Heart right ventricle (tissue), 16 donors: ENCODE measurements at places on chromosomes 16 and 17. TPM values are rescaled to one million over a fixed set of nuclear protein-coding genes. Genes with fewer than 3 reads are reported as not detected.

DNA sequence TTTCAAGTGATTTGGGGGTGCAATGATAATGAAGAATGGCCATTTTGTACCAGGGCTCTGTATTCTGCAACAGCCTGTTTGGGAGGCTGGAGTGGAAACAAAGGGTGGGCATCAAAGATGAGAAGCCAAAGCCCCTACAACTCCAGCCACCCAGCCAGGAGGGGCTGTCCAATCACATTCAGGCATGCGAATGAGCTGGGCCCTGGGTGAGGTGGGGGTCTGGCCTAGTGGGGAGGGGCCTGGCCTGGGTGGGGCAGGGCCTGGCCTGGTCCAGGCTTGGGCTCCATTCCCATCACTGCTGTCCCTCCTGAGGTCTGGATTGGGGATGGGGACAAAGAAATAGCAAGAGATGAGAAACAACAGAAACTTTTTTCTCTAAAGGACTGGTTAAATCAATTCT lies 6.4 kb downstream of the AOC3 start:
- DNase-seq = no peak
- no peaks in the 10 kb centered on the region for H3K27me3 ChIP-seq
- no peaks in the 10 kb centered on the region for H3K4me1 ChIP-seq

DNA sequence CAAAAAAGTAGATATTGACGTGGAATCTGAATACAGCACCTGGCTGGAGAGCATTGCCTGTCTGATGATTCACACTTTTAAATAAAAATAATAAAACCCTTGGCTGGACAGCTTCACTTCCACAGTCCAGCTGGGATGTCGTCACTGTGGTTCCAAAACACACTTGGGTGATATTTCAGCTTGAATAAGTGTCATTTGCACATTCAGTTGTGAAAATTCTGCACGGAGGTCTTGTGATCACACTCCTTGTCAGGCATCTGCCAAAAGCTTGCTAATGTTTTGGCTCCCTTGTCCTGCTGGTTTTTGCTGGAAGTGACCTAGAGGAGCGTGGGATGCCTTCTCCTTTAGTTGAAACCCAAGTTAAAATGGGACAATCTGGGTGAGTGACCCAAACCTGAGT lies 60.7 kb downstream of the PCTP start:
- peak; percentile 32 for DNase-seq
- H3K27me3 ChIP-seq = no peaks in the 10 kb centered on the region

Gene PLA2G10
- total RNA-seq = not detected

Gene KRTAP4-1
- total RNA-seq = not detected

Gene RHBDL3
- total RNA-seq = 0.14 TPM

DNA sequence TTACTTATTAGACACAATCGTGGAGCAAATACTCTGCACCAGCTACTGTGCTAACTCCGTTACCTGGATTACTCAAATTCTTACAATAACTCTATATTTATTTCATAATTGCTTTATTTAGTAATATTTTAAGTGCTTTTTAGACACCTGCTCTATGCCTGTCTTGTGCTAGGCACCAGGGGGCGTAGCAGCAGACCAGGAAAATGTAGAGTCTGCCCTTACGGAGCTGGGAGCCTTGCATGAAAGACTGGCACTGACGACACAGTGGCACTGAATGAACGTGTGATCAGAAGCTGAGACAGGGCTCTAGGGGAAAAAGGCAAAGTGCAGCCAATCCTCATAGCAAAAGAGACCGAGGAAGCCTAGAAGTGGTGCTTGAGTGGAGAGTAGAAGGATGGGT lies 486.5 kb downstream of the CDH13 start:
- DNase-seq = no peak
- no peak overlapping the region for H3K4me3 ChIP-seq
- H3K27me3 ChIP-seq = no peaks in the 10 kb centered on the region
- H3K4me1 ChIP-seq = no peaks in the 10 kb centered on the region
- no peaks in the 10 kb centered on the region for H3K36me3 ChIP-seq
- no peak overlapping the region for H3K27ac ChIP-seq

Gene AIPL1
- total RNA-seq = not detected

Gene NOXO1
- not detected for total RNA-seq

- H3K27ac ChIP-seq = peak overlapping the region; percentile 70
- H3K36me3 ChIP-seq = no peaks in the 10 kb centered on the region
- DNase-seq = peak; percentile 86
- no peak overlapping the region for H3K4me3 ChIP-seq
Observed at GRCh38 chr16:53041320-53042051, 11.2 kb downstream of the CHD9NB start.

DNA sequence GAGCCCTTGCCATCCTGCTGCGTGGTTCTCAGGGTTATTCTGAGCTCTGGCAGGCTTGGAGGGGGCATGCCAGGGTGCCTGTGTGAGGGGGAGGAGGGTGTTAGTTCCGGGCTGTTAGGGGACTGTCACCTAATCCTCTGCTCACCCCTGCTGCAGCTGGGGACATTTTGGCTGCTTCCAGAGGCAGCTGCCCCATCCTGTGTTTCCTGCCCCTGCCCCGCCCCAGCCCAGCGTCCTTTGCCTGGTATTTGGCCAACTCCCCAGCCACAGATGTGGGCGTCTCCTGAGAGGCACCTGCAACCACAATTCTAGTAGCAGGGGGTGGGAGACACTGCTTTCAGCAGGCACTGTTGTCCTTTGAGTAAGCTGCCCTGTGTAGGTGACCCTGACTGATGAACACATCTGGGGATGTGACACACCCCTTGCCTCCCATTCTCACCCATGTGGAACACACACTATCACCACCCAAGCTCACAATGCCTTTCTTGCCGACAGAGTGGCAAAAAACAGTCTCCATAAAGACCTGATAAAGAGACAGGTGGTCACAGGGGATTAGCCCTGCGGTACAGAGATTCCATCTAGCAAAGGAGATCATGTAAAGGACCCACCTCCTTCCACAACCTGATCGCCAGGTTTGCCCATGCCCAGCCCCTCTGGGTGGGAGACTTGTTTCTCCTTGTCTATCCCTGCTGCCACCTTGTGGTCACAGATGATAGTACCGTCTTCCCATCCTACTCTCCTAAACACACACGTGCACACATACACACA lies at the start of gene CHRNE:
Gene CHRNE (minus strand): TSS at position 48 of the 768 bp plus-strand sequence. CDS start 35 bp downstream, at position 13.
- peaks cover 25% of the 10 kb centered on the region for H3K27me3 ChIP-seq
- H3K4me1 ChIP-seq = peaks cover 21% of the 10 kb centered on the region

DNA sequence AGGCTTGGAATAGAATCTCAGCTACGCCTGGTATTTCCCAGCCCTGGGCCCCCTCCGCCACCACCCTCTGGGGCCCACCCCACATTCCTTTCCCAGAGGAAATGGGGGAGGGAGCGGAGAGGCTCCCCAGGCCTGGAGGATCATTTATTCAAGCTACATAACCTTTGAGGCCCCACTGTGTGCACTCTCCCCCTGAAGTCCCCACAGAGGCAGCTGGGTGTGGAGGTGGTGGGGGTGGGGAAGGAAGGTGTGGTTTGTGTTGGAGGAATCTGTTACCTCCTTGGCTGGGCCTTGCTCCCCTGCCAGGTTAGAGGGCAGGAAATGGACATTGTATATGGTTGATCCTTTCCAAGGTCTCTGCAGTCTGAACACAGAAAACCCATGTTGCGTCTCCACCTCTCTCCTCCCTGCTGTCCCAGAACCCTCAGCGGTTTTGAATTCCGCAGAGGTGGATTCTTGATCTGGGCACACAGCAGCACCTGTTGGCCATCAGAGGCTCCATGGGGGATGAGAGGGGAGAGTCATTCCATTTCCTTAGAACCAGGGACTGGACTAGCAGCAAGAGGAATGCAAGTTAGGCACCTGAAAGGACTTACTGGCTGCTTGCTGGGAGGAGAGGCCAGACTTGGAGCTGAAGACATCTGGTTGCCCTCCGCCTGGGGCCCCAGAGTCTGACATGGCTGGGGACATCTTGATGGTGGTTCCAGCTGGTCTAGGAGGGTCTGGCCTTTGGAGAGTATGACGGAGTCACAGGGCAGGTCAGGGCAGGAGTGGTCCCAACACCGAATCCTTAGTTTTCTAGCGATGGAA lies 23.0 kb downstream of the ARHGAP23 start:
- H3K27ac ChIP-seq = peak overlapping the region; percentile 83
- H3K36me3 ChIP-seq = no peaks in the 10 kb centered on the region
- H3K4me3 ChIP-seq = peak overlapping the region; percentile 35
- peaks cover 70% of the 10 kb centered on the region for H3K4me1 ChIP-seq
- no peaks in the 10 kb centered on the region for H3K27me3 ChIP-seq
- DNase-seq = peak; percentile 75

Gene TAC4
- total RNA-seq = 0.94 TPM

Gene MSLN
- total RNA-seq = not detected

DNA sequence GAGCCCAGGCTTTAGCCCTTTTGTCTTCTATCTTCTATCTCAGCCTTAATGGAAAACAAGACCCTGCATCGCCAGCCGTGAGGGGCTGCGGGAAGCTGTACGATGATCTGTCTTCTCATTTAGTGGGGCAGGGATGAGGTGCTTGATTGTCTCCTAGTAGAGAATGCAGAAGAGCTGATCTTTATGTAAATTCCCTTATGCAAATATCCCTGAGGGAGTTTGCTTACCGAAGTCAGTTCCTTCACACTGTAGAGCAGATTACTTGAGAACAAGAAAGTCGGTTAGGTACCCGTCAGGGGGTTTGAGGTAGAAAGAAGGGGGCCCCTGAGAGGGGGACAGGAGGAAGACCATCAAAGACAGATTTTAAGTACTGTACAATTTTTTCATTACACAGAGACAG lies 66.2 kb downstream of the IRF8 start:
- no peak overlapping the region for H3K4me3 ChIP-seq
- H3K27ac ChIP-seq = no peak overlapping the region
- H3K4me1 ChIP-seq = peaks cover 6% of the 10 kb centered on the region
- no peaks in the 10 kb centered on the region for H3K36me3 ChIP-seq
- no peak for DNase-seq
- peaks cover 16% of the 10 kb centered on the region for H3K27me3 ChIP-seq

DNA sequence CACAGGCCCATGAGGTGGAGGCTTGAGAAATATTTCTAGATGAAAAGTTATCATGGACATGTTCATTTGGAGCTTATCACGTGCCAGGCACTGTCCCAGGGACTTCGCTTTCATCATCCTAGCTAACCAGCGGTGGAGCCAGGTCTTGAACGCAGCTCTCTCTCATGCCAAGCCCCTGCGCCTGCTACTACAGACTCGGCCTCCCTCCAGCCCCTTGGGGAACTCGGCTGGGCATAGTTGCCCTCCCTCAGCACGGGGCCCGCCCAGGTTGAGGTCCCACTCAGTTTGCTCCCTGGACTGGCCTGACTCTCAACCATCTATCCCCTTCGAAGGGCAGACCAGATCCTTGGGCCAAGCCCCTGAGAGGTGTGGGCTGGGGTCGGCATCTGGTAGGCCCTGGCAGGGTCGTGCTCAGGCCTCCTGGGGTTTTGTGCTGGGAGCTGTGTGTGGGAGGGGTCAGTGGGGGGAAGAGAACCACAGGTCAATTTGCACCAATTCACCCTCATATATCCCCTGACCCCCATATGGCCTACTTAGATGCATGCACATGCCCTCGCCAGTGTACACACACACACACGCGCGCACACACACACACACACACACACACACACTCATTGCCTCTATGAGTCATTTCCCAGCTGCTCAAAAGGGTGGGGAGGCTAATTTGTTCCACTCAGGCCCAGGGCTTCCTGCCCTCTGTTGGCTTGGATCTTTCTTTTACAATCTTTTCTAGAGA lies 12.1 kb upstream of the SCN4A start:
- H3K4me1 ChIP-seq = peaks cover 61% of the 10 kb centered on the region
- H3K27me3 ChIP-seq = no peaks in the 10 kb centered on the region
- no peak overlapping the region for H3K4me3 ChIP-seq
- DNase-seq = peak; percentile 52
- H3K27ac ChIP-seq = peak overlapping the region; percentile 51

GRCh38 chr16:67931712-67932461 lies at the start of gene CTRL:
Gene CTRL (minus strand): TSS chr16:67931862. CDS start chr16:67931852, 10 bp downstream.
- no peak within 1 kb of the TSS for H3K4me3 ChIP-seq
- no peaks in the 10 kb centered on the region for H3K27me3 ChIP-seq
- no peaks in the 10 kb centered on the region for H3K4me1 ChIP-seq

DNA sequence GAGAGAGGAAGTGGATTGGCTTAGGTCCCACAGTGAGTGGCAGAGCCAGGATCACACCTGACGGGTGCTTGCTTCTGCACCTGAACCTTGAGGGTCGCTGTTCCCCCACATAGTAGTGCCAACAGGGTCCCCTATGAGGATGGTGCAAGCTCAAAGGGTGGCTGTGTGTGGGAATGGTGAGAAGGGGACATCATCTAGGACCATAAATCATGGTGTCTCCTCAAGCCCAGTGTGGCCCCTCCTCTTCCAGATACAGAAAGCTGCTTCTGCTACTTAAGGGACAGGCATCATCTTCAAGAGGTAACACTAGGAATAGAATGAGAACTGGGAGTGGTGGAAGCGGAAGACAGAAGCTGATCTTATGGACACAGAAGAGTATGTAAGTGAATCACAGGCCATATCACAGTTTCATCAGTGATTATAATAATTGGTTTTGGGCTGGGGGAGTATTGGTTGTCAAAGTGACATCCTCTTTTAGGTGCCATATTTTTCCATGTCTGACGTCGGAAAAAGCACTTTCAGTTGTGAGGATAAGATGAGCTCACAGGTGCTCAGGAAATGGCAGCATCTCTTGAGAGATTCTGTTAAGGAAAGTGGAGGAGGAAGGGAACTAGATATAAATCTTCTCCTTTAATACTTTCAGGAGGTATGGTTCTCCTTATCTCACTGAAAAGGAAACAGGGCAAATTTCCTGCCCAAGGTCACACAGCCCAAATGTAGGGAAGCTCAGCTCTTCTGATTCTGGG lies 83.2 kb upstream of the HNF1B start:
- no peaks in the 10 kb centered on the region for H3K27me3 ChIP-seq
- DNase-seq = no peak
- H3K36me3 ChIP-seq = no peaks in the 10 kb centered on the region
- H3K27ac ChIP-seq = no peak overlapping the region

DNA sequence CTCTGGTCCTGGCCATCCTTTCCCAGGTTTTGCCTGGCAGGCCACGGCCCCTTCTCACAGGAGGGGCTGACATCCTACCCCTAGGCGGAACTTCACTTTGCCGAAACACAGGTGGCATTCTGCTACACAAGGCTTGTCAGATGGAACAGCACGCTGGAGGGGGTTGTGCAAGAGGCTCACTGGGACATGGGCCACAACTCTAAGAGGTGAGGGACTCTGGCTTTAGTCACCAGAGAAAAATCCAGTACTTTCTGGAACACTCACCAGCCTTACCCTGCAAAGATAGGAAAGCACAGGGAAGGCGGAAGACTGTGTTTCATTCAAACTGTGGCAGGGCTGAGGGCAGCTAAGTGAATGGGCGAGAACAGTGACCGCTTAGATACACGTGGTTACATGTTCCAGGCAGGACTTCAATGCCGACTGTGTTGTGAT lies 18.3 kb downstream of the CDC42EP4 start:
- H3K36me3 ChIP-seq = no peaks in the 10 kb centered on the region
- peaks cover 72% of the 10 kb centered on the region for H3K4me1 ChIP-seq
- no peak for DNase-seq
- H3K4me3 ChIP-seq = no peak overlapping the region
- no peaks in the 10 kb centered on the region for H3K27me3 ChIP-seq
- H3K27ac ChIP-seq = peak overlapping the region; percentile 94

GRCh38 chr16:82783933-82784572 lies 157.3 kb downstream of the CDH13 start:
- no peak for DNase-seq
- no peaks in the 10 kb centered on the region for H3K36me3 ChIP-seq
- H3K27ac ChIP-seq = no peak overlapping the region
- no peaks in the 10 kb centered on the region for H3K27me3 ChIP-seq
- peaks cover 43% of the 10 kb centered on the region for H3K4me1 ChIP-seq

GRCh38 chr17:59538195-59538909 lies 27.1 kb upstream of the DHX40 start:
- H3K36me3 ChIP-seq = no peaks in the 10 kb centered on the region
- H3K27ac ChIP-seq = no peak overlapping the region
- H3K4me1 ChIP-seq = no peaks in the 10 kb centered on the region
- no peak for DNase-seq
- H3K27me3 ChIP-seq = no peaks in the 10 kb centered on the region
- H3K4me3 ChIP-seq = no peak overlapping the region

Gene TBC1D3C
- total RNA-seq = not detected
